Stimulated activated CD8-positive, alpha-beta memory T cell treated with anti-CD3 and anti-CD28 coated beads, Interleukin-4, amount 100 ng/mL, for 1 hour (primary cell): ENCODE measurements at places on chromosomes 12 and 14.

DNA sequence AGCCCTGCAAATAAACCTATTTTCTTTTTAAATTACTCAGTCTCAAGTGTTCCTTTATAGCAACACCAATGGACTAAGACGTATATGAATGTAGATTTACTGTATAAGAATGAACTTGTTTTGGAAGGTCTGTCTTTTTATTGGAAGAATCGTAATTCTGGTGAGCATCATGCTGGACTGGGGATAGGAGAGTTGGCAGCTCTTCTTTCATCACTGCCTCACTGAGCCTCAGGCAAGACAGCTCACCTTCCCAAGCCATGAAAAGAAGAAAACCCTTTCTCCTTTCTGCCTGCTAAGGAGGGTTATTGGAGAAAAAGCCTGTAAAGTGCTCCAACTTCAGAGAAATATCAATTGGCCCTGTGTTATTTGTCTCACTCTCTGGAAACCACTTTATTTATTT, 9.1 kb upstream of the RNF34 start:
- DNase-seq, result no peak

DNA sequence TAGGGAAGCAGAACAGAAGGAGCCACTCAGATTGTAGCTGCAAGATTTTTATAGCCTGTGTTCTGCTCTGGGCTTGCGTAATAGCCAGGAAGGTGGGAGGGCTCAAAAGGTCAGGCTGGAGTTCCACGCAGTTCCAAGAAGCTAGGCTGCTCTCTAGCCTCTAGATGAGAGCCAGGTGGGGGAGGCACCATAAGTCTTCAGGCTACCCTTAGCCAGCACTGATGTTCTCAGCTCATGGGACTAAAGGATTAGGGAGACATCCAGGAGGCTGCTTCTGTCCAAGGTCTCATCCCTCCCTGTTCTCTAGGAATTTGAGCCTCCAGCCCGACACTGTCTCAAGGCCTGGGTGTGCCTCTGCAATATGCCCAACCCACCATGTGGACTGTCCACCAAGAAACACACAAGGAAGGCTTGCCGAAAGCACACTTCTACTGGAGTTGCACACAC, 1.7 kb downstream of the LMBR1L start:
- DNase-seq, result no peak

- DNase-seq, result no peak
Measured at GRCh38 chr12:72989458-72989947, 717.3 kb downstream of the TRHDE start.

DNA sequence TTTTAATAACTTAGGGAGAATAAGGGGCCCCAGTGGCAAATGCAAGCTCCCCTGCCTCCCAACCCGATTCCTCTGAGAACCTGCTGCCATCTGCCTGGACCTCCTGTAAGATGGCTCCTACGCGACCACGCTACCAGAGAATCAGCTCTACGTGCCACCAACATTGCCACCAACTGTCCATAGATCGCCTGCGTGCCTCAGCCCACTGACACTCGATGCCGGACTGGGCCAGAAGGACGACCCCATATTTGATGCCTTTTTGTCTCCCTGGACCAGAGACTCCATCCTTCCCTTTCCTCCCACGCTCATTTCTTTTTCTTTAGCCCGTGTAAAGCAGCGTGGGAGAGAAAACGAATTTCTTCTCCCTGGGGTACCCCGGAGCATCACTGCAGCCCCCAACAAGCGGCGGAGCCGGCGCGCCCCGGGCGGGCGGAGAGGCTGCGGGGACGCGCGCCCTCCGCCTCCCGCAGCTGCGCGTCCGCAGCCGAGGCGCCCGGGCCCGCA, 565 bp upstream of the KLHL42 start:
- no peak for DNase-seq

- no peak for DNase-seq
Measured at GRCh38 chr12:3929875-3930615, 56.8 kb upstream of the PARP11 start.

GRCh38 chr12:26318661-26319068, 123.3 kb downstream of the SSPN start:
- DNase-seq, result no peak

- DNase-seq, result no peak
Measured at GRCh38 chr14:50675597-50675996, 7.5 kb upstream of the SAV1 start.

DNA sequence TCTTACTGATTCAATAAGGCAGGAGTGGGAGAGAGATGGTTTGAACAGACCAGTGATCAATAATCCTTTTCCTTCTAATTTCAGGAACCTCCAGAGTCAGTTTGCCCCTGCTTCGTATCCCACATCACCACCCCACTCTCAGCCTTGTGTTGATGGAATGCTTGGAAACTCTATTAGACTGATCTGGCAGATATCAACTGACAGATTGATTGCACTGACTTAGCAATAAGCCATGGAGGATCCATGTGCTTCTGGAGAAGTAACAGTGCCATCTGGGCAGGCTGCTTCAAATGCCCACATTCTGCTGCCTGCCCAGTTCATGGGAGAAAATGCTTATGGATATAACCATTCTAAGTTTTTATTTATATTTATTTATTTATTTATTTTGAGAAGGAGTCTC, 218.0 kb downstream of the SLC2A13 start:
- DNase-seq, result no peak

DNA sequence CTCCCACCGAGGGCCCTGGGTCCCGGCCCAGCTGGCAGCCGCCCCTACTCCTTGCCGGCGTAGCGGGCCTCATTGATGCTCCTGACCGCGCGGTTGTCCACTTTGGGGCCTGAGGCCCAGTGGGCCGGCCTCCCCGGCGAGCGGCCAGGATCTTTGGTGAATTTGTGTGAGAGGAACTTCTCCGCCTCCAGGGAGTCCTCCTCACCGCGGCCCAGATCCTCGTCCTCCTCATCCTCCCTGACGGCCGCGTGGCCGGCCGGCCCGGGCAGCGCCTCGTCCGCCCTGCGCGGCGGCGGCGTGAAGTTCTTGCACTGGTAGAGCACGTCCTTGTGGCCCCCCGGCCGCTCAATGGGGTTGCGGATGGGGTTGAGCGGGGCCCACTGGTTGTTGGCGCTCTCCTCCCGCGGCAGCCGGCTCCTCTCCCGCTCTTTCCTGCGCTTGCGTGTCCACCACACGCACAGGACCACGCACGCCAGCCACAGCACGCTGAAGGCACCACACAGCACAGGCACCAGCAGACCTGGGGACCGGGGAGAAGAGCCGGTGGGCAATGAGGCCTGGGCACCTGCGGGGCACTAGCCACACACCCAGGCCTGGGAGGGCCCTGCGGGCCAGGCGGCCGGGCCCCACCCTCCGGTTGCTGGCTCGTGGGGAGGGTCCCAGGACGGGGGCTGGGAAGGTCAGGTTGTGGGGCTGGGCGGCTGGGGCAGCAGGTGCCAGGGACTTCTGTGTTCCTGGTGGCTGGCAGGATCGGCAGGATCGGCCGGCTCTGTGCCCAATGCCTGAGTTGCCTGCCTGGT, 25.7 kb downstream of the JAG2 start:
- DNase-seq, result no peak

DNA sequence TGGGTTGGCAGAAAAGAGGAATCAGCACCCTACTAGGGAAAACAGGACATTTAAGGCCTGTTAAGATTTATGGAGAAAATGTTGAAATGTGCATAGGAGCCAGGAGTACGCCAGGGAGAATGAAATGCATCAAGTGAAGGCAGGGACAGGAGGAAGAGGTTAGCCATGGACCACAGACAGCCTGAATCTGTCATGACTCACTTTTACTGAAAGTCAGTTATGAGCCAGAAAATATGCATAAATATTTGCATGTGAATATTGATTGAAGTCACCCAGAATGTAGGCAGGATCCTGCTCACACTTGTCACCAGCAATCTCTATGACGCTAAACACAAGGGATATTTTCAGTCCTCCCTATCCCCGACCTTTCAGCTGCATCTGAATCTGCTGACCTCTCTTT, 25.1 kb upstream of the CDK17 start:
- DNase-seq, result no peak

- no peak for DNase-seq
Measured at GRCh38 chr14:103529383-103530365, 678 bp downstream of the TRMT61A start.

- no peak for DNase-seq
Measured at GRCh38 chr14:56657604-56658003, 78.0 kb downstream of the TMEM260 start.

DNA sequence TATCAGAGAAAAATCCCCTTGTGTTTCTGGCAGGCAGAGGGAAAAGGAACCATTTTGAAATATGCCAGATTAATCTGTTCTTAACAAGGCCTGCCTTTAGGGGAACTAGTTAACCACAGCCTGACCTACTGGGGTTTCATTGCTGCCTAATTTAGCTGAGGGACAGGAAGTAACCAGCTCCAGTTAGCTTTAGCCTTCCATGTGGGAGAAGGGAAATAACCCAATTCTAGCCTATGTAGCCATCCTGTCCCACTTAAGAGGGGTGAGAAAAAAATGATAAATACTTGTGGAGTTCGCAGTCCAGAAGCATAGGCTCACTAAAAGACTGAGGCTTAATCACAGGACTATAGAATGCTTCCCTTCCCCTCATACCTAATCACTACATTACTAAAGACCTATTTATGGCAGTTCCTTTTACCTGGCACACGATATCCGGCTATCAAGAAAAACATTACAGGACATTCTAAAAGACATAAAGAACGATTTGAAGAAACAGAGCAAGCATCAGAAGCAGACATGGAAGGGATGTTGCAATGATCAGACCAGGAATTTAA, 22.8 kb downstream of the COX8C start:
- DNase-seq, result no peak

GRCh38 chr12:105522166-105522825, 191.8 kb downstream of the C12orf75 start:
- no peak for DNase-seq
